ENCODE measurements at places on chromosomes 3 and 15.

GRCh38 chr15:69559440-69560190 is 107.0 kb downstream of the RPLP1 start:
- no peak for DNase-seq

DNA sequence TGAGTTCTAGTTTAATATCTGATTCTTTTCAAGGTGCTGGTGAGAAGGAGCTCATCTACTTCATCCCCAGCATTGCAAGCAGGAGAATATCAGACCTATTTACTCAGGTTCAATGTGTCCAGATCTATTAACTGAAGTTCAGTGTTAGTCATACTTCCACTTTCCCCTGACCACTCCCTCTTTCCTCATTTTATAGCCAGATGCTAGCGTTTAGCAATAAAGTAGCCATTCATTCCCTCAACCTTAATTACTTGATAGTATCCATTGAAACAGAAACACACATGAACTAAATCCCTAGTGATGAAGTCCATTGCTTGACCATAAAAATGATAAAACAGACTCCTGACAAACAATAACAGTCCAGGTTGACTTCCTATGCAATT is 60.0 kb downstream of the RPL22L1 start:
- no peak for DNase-seq

- DNase-seq, result no peak
Observed at GRCh38 chr3:78979028-78979427, 788.8 kb downstream of the ROBO1 start.

GRCh38 chr3:50825841-50826240 is 151.1 kb downstream of the DOCK3 start:
- DNase-seq, result no peak

DNA sequence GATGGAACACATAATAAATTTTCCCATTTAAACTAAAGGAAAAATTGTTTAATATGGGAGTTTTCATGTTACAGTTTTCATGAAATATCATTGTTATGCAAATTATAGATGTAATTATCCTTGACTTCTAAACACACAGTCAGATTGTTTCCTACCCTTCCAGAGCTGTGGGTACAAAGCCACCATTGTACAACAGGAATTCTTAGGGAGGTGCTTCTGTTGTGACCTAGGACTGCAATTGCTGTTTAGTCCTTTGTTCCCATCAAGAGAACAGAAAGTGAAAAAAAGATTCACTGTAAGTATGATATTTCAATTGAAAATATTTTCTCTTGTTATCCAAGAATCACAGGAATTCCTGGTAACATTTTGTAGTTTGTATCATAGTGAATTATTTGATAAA is 455.3 kb upstream of the NAALADL2 start:
- DNase-seq, result no peak

DNA sequence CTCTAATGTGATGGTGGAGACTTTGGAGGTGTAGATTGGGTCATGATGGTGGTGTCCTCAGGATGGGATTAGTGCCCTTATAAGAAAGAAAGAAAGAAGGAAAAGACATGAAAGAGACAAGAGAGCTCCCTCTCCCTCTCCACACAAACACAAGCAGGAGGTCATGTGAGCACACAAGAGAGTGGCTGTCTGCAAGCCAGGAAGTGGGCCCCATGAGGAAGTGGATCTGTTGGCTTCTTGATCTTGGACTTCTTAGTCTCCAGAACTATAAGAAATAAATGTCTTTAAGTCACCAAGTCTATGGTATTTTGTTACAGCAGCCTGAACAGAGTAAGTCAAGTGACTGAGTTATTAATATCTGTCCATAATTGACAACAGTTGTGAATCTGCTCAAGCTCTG is 17.1 kb downstream of the IQCB1 start:
- DNase-seq, result no peak

DNA sequence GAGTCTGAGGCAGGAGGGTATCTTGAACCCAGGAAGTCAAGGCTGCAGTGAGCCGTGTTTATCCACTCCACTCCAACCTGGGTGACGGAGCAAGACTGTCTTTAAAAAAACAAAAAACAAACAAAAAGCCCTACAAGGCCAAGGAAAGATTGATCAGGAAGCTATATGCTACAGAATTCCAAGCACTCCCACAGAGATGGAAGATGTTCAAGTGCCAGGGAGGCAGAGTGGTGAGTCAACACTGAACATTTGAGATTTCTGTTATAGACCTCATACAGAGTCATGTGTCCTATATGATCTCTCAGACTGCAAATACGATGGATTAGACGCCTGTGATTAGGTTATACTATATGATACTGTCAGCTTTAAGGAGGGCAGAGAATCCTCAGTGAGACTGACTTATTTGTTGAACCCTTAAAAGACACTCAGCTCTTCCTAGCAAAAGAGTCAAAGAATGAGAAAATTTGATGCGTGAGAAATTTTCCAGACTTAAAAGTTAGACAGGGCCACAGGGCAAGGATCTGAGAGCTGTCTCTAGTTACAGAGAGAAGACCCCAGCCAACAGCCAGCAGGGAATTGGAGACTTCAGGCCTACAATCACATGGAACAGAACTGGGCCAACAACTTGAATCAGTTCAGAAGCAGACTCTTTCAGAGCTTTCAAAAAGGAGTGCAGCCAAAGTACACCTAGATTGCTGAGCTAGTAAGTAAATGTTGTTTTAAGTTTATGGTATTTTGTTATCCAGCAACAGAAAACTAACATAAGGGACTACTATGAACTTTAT is 107.6 kb downstream of the PIK3CB start:
- no peak for DNase-seq

GRCh38 chr15:36921484-36922091 is 178.8 kb downstream of the MEIS2 start:
- no peak for DNase-seq

DNA sequence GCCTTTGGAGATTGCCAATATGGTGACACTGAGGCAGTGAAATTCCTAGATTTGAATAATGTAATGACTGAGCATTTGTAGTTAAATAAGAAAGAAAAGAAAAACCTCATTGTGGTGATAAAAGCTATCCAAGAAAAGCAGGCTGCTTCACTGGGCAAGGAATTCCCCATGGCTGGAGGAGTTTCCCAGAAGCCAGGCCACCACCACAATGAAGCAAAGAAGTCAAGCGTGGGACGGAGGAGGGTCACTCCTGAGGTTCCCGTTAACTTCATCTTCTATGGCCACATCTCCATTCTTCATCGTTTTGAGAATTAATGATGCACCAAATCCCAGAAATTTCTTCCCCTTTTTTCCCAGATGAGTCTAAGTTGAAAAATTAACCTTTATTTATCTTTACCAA is 185.8 kb upstream of the BCL6 start:
- no peak for DNase-seq

Measured in NCI-H1694 (cell line).